ENCODE measurements at places on chromosomes 11 and 22.

GRCh38 chr22:41267958-41268357 is 18.0 kb downstream of the RANGAP1 start:
- no peak for DNase-seq

GRCh38 chr11:45483416-45483815 is 182.0 kb downstream of the CHST1 start:
- DNase-seq, result no peak

- DNase-seq, result no peak
These were observed 75.3 kb downstream of the PKNOX2 start for GRCh38 chr11:125239585-125240560.

DNA sequence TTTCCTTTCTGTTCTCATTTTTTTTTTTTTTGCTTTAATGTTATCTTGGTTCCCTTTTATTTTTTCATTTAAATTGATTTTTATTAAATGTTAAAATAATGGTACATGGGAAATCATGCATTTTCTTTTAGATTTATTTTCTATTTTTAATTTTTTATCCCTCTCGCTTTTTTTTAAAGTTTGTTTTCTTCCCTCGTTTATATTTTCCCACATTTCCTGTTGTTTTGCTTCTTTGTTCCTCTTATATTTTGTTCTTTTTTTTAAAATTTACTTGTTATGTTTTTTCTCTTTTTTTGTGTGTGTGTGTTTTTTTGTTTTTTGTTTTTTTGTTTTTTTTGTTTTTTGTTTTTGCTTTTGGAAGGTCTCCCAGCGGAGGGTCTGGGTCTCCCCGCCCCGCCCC is 34.9 kb upstream of the EIF3D start:
- no peak for DNase-seq

GRCh38 chr11:116730241-116730561 is 42.6 kb downstream of the BUD13 start:
- DNase-seq, result no peak

GRCh38 chr22:20503816-20504215 is 3.6 kb upstream of the MED15 start:
- no peak for DNase-seq

GRCh38 chr11:91293119-91293518 is 931.5 kb upstream of the FAT3 start:
- no peak for DNase-seq

DNA sequence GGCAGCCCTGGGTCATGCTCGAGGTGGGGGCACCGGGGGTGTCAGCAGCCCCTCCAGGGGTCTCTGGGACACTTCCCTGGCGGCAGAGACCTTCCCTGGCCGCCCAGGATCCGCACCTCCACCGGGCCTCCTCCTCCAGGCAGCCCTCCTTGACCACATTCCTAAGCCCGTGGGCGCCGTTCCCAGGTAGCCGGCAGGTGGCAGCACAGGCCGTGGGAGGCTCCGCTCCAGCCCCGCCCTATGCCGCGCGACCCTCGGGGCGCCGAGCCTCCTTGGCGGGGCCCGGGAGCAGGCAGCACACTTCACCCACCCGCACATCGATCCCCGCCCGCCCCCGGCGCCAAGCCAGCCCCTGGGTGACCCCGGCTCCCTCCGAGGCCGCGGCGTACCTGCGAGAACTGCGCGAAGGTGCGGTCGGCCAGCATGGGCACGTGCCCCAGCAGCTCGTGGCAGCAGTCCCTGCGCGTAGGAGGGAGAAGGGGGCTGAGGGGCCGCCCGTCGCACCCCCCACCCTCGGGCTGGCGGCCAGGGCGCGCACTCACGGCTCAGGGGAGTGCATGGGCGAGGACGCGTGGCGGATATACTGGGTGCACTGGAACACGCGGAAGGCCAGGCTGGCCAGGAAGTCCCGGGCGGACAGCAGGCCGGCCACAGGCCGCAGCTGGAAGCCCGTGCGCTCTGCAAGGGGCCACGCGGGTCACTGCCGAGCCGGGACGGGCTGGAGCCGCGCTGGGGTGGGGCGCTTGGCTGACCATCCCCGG is 5.3 kb upstream of the INS start:
- DNase-seq, result no peak

- DNase-seq, result no peak
These were observed 39.9 kb downstream of the MAML2 start for GRCh38 chr11:96303064-96303463.

DNA sequence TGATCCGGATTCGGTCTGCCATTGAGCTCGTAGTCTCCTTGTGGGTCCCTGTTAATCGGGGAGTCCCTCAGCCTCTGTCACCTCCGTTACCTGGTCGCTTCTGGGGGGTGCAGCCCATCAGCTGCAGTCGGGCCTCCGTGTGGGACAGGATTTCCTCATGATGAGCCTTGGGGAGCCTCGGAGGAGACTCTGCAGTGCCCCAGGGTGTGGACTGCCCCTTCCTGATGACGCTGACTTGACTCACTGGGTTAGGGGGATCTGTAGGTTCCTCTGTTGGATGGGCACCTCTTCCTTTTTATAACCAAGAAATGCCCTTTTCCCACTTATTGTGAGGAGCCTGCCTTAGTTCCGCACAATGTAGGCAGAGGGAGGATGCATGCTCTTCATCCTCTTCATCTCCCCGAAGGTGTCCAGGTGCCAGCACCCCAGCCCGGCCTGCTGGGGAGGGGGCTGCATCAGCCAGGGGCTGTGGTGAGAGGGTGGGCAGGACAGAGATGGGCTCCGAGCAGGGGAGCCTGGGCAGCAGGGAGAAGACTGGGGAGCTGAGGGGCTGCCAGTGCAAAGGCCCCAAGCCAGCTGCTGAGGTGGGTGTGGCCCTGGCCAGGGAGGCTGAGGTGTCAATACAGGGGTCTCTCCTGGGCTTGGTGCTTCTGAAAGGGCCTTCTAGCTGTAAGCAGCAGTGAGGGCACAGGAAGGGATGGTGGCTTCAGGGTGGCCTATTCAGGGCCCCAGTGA is 13.5 kb upstream of the TTLL8 start:
- no peak for DNase-seq

- no peak for DNase-seq
These were observed 707.4 kb upstream of the CHORDC1 start for GRCh38 chr11:90930252-90930651.

- DNase-seq, result no peak
These were observed 13.4 kb upstream of the CCND1 start for GRCh38 chr11:69627551-69627950.

- no peak for DNase-seq
These were observed at the start of gene GUCY1A2 for GRCh38 chr11:107018219-107018901. GUCY1A2 (minus strand) TSS chr11:107018476; CDS start chr11:107018055, 421 bp downstream.

DNA sequence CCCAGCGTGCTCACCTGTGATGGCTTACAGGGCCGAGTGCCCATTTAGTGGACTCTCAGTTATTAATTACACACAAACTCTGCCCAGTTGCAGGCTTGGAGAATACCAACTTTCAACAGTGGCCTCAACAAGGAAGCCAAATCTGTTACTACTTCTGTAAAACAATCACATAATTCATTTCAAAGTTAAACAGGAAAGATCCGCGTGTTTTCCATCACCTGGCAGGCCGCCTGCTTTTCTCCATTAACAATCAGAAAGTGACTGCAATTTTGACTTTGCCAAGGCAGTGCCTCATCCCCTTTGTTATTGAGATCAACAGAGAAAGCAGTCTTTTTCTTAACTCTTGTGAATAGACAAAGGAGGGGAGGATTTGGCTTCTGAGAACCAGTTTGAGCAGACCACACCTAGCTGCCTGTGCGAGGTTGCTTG is 77.7 kb downstream of the BARX2 start:
- no peak for DNase-seq

- no peak for DNase-seq
These were observed 283.2 kb downstream of the OPCML start for GRCh38 chr11:133249065-133249464.

GRCh38 chr11:116211147-116211546 is 561.6 kb downstream of the BUD13 start:
- DNase-seq, result no peak

- DNase-seq, result no peak
These were observed 48.3 kb downstream of the KREMEN1 start for GRCh38 chr22:29121124-29121523.

GRCh38 chr22:46561435-46561905 is 24.1 kb upstream of the CELSR1 start:
- no peak for DNase-seq

- no peak for DNase-seq
These were observed 942 bp upstream of the TSPAN18 start for GRCh38 chr11:44725757-44726282.

DNA sequence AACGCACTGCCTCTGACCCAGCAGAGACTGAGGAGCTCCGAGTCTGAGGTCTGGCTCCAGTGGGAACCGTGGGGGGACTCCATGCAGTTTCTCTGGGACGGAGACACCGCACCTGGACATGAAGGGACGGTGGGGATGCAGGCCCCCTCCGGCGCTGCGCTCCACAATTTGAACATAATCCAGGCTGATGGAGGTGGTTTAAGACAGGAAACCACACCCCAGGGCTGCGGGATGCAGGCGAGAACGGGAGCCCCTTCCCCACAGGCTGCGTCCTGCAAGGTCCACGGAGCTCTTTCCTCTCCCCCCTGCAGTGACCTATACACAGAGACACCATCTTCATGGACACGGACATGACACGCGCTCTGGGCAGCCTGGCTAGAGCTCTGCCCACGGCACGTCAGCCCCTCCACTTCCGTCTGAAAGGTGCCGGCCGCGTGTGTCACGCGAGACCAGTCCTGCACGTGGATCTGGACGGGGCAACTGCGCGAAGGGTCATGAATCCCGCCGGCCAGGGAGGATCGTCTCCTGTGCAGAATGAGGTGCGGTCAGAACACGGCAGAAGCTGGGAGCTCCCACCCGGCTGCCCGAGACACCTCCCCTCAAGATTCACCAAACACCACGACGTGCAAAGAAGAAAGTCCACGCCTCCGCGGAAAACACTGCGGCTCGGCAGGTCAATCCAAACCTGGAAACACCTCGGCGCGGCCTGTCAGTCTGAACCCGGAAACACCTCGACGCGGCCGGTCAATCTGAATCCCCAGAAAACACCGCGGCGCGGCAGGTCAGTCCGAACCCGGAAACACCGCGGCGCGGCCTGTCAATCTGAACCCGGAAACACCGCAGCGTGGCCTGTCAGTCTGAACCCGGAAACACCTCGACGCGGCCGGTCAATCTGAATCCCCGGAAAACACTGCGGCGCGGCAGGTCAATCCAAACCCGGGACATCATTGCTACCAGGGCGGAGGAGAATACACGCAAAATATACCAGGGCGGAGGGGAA is 212.4 kb downstream of the BRD1 start:
- no peak for DNase-seq

DNA sequence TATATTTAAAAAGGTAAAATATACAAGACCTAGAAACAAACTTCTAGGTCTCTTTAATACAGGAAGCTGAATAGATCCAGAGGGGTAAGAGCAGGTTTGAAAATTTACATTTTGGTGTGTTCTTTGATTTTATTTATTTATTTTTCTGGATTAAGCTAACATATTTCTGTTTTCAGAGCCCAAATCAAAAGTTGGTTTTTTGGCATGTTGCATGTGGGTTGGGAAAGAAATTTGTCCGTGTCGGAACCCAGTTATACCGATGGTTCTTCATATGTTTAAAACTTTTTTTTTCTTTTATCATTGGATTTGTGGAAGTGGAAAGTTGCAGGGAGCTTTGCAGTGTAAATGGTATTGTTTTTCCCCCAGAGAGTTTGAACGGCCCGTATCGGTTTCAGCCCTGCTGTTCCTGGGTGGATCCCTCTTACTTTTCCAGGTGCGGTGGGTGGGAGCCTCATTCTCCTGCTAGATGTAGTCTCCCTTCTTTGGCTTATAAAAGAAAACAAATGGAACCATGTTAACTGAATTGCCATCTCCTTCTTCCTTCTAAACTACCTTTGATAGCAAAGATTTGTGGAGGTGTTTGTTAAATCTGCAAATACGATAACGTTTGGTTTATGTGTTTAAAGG is 746 bp downstream of the CTNND1 start:
- no peak for DNase-seq

All from NCI-H460 (cell line).